ENCODE measurements at places on chromosomes 4 and X. TPM values are rescaled to one million over a fixed set of nuclear protein-coding genes. Genes with fewer than 3 reads are reported as not detected.

DNA sequence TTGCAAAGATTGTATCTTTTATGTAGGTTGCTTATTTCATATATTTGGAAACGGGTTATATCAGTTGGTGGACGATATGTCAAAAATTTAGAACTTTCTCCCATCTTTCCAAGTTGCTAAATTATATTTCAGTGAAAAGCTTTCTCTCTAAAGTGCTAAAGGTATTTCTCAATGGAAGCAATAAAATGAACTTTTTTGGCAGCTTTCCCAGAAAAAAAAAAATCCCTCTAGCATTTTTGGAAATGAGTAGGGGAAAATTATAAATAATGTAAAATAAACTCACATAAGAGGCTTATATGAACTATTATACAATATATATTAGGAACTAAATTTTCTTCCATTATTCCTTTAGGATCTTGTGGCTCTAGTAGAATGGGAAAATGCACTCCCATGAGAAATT, 152.2 kb downstream of the GRID2 start:
- no peak for ATAC-seq

PABPC4L gene
- 8.6 TPM for total RNA-seq

OCIAD2 gene
- 4.9 TPM for total RNA-seq

DNA sequence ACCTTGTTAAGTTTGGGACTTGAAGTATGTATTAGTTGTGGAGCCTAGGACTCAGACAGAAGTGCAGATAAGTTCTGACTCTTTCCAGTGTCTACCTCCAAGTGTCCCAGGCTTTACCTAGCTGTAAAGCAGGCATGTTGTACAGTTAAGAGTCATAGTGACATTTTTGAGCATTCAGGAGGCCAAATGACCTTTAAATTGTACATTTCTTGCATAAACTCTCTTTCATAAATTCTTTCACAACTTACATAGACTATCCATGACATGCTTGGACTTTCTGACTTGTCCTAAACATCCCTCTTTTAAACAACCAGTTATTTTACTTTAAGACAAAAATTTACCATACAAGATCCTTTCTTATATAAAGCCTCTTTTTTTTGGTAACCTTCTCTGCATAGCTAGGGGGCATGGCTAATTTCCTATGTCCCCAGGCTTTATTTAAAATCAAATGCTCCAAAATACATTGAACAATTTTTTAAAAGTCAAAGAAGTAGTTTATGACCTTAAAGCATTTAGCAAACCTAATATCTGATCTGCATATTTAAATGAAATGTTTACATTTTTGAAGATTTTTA, 40.1 kb upstream of the UGT8 start:
- no peak for ATAC-seq

CPZ gene
- total RNA-seq, result 7.5 TPM

RNF175 gene
- 0.16 TPM for total RNA-seq

- ATAC-seq, result peak; percentile 95
These were observed 52.1 kb downstream of the PDGFRA start for GRCh38 chr4:54281054-54281766.

ARSJ gene
- total RNA-seq, result 17.5 TPM

ZIC3 gene
- total RNA-seq, result not detected

UGT2A3 gene
- not detected for total RNA-seq

DNA sequence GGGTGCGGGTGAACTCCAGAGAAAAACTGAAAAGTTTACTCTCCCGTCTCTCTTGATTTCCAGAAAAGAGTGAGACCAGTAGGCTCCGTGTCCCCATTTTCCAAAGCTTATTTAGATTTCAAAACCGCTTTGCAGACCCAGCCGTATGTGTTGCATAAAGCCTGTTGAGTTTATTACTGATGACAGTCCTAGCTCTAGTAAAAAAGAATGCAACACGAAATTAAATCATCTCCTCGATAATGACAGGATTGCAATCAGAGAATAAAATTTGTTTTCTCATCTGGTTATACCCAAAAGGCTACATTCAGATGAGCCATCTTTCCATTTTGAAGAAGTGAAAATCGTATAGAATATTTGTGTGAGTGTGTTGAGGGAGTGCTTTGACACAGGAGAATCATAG, 16.1 kb upstream of the VCX3A start:
- no peak for ATAC-seq

RGS12 gene
- total RNA-seq, result 28.8 TPM

GRCh38 chr4:6942238-6942800, 32.7 kb downstream of the TBC1D14 start:
- ATAC-seq, result peak; percentile 81

DNA sequence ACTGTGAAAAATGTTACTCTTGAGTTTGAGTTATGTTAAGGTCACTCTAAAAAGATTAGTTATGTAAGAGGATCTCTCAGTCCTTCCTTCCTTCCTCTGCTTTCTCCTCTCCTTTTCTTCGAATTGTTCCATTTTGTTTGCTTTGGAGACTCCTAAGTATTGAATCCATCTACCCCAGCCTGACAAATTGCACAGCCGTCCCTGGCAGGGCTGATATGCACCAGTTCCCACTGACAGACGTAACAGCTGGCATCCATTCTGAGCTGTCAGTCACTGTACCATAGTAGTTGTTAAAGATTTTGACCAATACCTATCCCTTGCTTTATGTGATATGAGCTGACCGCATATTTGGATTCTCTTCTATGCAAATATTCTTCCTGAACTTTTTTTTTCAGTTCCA, 210.7 kb upstream of the IGFBP7 start:
- no peak for ATAC-seq

DNA sequence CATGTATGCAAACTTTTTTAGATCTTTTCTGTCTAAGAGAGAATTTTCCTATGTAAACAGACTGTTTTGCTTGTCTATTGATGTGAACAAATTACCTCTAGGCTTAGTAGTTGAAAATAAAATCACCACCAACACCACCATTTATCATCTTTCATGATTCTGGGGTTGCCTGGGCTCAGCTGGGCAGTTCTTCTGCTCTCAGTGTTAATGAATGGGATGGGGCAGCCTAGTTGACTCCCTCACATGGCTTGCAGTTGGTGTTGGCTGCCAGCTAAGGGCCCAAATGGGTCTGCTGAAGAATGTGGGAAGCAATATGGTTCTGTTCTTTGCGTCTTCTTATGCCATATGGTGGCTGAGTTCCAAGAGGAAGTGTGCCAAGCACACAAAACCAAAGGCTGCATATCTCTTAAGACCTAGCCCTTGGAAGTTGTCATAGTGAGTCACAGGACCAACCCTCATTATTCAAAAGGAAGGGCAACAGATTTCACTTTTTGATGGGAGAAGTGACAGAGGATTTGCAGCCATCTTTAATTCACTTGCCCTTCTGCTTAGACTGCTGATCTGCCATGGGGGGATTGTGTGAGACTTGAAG, 17.9 kb downstream of the REELD1 start:
- no peak for ATAC-seq

DNA sequence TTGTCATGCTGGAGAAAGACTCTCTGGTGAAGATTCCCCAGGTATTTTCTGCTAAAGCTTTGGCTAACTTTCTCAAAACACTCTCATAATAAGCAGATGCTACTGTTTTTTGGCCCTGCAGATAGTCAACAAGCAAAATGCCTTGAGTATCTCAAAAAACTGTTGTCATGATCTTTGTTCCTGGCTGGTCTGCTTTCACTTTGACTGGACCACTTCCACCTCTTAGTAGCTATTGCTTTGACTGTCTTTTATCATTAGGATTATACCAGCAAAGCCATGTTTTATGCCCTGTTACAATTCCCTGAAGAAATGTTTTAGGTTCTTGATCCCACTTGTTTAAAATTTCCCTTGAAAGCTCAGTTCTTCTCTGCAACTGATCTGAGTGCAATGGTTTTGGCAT, 231.5 kb downstream of the SLC7A11 start:
- ATAC-seq, result no peak

ZGRF1 gene
- 3.6 TPM for total RNA-seq

DNA sequence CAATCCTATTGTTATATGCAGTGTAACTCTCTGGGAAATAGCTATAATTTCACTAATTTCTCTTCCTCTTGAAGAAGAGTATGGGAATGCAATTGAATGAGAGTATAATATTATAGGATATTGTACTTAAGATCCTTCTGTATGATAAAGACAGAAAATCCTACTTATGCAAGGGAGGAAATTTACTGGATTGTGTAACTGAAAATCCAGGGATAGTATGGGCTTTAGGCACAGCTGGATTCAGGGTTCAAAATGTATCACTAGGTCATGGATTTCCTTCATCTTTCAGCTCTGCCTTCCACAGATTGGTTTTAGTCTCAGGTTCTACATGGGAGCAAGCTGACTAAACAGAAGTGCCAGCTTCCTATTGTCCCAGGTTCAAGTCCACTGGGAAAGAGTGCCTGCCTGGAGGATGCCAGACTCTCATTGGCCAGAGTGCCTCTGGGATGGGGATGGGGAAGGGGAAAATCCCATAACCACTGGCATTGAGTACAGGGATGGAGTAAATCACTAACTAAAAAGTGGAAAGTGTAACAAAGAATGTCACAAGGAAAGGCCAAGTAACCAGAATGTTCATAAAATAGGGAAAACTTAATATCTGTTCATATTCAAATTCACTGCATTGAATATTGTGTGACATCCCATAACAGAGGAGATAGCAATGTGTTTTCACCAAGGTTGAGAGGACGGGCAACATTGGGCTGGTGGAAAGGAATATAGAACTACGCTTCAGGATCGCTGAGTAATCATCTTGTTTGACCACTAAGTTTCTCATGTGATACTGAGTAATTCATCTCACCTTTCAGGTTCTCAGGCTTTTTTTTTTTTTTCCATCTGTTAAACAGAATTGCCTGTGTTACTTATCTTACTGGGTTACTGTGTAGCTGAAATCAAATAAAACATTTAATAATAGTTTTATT, 75.7 kb downstream of the ANXA3 start:
- no peak for ATAC-seq

GRCh38 chrX:29948653-29949052, 266.7 kb upstream of the MAGEB2 start:
- no peak for ATAC-seq

- no peak for ATAC-seq
These were observed 1.6 kb upstream of the GRIPAP1 start for GRCh38 chrX:49003696-49004095.

SPACA5 gene
- total RNA-seq, result not detected

SPANXA1 gene
- total RNA-seq, result not detected

GRCh38 chr4:143372093-143372915, 35.6 kb downstream of the GAB1 start:
- ATAC-seq, result no peak

DNA sequence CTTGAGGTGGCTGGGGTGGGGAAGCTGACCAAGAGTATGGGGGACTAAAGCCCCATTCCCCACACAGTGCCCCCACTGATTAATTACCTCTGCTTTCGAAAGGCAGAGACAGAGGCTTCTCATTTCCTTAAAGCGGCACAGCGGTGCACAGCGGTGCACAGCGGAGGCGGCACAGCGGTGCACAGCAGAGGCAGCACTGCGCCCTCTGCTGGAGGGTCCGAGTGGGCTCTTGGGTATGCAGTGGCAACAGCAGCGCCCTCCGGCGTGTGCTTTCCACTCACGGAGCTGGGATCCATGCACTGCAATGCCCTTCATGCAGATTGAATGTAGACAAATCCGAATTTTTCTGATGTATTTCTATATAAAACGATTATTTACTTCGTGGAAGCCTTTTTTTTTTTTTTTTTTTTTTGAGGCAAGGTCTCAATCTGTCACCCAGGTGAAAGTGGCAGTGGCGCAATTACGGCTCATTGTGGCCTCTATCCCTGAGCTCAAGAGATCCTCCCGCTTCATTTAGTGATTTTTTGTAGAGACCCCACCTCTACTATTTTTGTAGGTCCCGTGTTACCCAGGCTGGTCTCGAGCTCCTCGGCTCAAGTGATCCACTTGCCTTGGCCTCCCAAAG, 19.7 kb upstream of the PRPS2 start:
- ATAC-seq, result peak; percentile 55

DNA sequence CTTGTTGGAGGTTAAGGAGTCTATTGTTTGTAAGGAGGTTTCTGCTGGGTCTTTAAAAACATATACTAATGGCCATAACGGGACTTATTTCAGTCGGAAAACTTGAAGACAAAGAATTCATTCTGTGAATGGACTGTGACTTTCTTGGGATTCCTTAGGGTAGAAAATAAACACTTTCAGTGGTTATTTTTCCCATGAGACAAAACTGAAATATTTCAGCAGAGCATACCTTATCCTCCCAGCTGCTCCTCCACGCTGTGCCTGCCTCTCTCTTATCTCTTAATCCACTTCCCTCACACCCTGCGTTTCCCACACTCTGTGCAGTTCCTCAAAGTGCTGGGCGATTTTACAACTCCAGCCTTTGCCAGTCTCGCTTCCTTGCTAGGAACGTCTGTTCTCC, 47.1 kb upstream of the SORBS2 start:
- no peak for ATAC-seq

GRCh38 chrX:3712051-3712869, 1.2 kb downstream of the PRKX start:
- no peak for ATAC-seq

- no peak for ATAC-seq
These were observed 202.1 kb downstream of the GPC3 start for GRCh38 chrX:133783274-133783673.

TMEM150C gene
- 3.5 TPM for total RNA-seq

DNA sequence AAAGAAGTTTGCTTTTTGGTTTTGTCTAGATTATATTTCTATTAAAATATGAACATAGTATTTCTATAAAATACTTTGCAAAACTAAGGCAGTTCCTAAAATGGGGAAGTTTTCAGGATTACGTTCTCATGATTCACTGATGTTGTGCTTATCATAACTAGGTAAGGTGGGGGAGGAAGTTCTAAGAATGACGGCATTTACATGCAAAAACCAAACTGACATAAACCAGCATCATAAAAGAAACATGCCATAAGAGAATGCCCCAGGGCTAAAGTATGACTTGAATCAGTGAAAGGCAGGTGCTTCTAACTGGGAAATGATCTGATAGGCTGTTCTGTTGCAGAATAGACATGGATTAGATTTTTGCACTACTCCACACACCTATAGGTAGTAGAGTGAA, 204.7 kb upstream of the JADE1 start:
- no peak for ATAC-seq

- no peak for ATAC-seq
These were observed 17.3 kb downstream of the PGAM4 start for GRCh38 chrX:77952173-77952572.

DNA sequence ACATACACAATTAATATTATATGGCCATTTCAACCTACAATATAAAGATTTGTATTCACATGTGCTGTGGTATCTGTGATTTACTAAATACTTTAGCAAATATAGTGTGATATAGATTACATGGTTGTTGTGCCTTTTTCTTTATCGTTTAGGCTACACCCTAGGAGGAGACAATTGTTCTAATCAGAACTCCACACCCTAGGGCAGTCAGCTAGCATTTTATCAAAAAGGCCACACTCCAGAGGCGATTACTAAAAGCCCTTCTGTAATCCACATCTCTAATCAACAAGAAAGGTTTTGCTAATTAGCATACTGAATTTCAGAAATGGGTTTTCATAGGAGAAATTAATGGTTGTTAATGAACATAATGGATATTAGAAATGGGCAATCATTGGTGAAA, 319.5 kb upstream of the NOCT start:
- no peak for ATAC-seq

NEUROG2 gene
- total RNA-seq, result not detected

IL2RG gene
- 6.3 TPM for total RNA-seq

ADGRG2 gene
- 3.8 TPM for total RNA-seq

TGIF2LX gene
- total RNA-seq, result not detected

CT83 gene
- total RNA-seq, result not detected

Data from gastroesophageal sphincter (tissue), 4 donors.